ENCODE measurements at places on chromosomes 11 and 22.

- DNase-seq: no peak
Observed at GRCh38 chr11:118806400-118806799, 15.4 kb upstream of the DDX6 start.

DNA sequence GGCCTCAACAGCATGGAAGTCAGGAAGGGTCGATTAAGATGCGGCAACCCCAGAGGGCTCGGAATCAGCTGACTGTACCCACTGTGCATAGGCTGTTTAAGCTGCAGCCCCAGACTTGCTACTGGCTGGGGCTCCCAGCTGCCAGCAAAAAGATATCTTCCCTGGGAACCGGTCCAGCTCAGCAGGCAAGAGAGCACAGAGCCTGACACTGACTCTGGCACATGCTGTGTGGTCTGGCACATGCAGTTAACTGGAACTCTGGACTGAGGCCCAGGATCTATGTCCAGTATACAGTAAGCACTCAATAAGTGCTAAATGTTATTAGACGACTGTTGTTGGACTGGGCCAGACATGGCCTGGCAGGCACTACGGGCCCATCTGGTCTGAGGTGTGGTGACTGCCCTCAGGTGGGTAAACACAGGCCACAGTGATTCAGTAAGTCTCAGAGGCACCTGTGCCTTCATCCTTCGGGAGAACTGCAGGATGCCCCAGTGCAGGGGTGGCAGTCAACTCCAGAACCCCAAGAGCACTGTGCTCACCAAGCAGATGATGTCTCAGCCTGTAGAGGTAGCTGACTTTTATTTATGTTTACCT, 87.6 kb downstream of the LARGE1 start:
- no peak for DNase-seq

- no peak for DNase-seq
Observed at GRCh38 chr11:27830206-27830605, 130.0 kb upstream of the BDNF start.

DNA sequence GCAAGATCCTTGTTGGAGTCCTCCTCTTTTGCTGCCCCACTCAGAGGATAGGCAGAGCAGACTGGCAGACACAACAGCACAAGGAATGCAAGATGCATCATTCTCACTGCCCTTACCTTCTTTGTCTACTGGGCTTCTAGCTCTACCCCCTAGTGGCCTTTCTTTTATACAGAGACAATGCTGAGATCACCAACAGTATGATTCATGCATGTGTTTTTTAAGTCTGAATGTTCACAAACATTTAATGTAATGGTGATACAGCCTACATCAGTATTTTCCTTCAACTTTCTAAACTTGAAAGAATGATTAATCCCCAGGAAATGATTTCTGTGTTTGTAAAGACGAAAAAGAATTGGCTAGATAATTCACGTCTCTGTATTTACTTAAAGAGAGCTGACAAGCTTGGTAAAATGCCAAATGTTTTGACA, at the start of gene MMP10:
TSS of gene MMP10 (minus strand) at position 138 of the 428 bp plus-strand sequence. CDS start at position 101, 37 bp downstream.
- DNase-seq: no peak
